ENCODE measurements at places on chromosomes 4 and X.
A peak's percentile ranks its signal among the peaks of the same experiment; 100 is the strongest.

GRCh38 chrX:106894978-106895452 is 8.1 kb downstream of the RIPPLY1 start:
- no peak for DNase-seq

GRCh38 chr4:140308366-140309123 is 64.9 kb upstream of the SCOC start:
- no peak for DNase-seq

- DNase-seq: no peak
These were observed 290.6 kb upstream of the BOD1L1 start for GRCh38 chr4:13918110-13918509.

- no peak for DNase-seq
These were observed 1470.6 kb upstream of the PABPC4L start for GRCh38 chr4:135672202-135672601.

GRCh38 chr4:188399834-188400233 is 260.6 kb downstream of the TRIML1 start:
- DNase-seq: no peak

- no peak for DNase-seq
These were observed 34.4 kb downstream of the AFAP1 start for GRCh38 chr4:7904952-7905915.

- DNase-seq: no peak
These were observed 1149.7 kb downstream of the STPG2 start for GRCh38 chr4:96993560-96993959.

DNA sequence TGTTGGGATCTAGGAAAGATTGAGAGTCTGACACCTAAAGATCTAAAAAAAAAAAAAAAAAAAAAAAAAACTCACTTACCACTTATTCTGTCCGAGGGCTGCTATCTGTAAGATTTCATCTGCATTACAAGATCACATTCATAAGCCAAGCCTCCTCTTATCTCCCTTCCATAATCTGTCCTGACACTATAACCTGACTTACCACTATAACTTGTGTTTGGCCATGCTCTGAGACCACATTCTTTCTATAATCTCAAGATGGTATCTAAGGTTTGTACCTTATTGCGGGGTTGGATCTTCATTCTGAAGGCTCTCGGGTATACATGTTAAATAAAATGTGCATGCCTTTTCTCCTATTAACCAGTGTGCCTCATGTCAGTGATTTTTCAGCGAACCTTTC is 144.4 kb downstream of the MAGEB17 start:
- DNase-seq: no peak

DNA sequence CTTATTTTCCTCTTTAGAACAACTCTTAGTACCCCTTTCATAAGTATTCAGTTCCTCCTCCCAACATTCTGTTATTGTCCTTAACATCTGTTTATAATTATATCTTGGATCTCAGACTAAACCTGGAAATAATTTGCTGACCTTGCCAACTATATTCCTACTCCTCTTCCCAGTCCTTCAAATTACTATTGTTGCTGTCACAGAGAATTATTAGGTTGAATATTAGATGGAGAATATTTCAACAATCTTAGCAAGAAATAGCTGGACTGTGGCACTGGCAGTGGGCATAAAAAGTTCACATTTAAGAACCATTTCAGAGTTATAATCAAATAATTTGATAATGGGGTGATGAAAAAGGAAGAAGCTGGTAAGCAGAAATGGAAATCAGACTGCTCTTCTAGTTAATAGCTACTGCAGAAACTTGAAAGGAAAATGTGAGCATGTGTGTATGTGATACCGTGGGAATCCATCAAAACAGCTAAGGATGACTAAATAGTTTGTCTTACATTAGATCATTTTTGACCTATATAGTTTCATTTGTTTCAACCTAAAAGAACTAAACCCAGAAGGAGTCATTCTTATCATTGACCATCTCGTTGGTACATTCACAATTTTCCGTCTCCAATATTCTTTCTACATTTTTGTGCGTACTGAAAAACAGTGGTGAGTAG is 43.3 kb upstream of the PRDM8 start:
- no peak for DNase-seq

DNA sequence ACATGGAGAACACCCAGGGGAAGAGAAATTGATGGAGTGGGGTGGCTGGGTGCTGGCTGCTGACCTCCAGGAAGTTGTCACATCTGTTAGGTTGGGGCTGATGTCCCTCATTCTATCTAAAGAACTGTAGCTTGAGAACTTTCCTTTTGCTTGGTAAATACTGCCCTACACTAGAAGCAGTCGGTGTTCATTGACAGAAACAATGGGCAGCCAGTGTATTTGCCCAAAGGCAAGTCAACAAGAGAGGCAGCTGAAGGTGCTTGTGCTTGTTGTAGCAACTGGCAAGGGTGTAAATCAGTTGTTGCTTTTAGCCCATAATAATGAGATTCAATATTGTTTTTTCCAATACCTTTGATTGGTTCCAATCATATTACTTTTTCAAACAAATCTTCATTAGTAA is 956 bp downstream of the TMEM154 start:
- DNase-seq: no peak

GRCh38 chrX:154312116-154312515 is 16.5 kb downstream of the TKTL1 start:
- no peak for DNase-seq

DNA sequence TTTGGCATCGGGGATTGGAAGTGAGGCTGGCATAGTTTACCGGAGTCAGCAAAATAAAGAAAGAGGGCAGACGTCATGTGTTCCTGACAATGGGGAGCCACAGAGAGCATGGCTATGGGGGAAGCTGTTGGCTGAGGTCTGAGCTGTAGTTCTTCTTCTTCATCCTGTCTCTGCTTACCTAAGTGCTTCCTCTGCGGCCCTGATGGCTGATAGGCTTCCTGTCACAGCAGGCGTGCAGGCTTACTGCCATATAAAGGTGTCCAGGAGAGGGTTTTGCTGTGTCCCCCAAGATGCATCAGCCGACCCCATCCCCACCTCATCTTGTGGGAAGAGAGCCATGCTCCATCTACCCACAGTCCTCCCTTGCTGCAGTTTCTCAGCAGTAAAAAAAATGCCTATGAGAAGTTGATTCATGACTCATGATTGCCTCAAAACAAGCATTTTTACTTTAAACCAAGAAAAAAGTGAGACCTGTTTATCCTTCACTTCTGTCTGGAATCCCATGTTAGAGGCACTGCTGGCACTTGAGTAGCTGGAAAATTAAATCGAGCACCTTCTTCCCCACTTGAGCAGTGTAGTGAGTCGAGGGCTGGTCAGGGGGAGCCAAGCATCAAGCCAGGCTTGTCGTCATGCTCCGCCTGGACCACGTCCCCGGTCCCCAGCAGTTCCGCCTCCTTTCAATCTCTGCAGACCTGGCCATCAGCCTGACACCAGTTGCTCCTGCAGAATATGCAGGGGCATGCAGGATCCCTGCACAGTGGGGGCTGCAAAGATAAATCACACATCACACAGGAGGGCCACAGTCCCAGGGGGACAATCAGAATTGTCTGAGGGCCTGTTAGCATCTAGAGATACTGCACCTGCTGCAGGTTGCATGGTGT is 237.8 kb downstream of the EVC2 start:
- no peak for DNase-seq

DNA sequence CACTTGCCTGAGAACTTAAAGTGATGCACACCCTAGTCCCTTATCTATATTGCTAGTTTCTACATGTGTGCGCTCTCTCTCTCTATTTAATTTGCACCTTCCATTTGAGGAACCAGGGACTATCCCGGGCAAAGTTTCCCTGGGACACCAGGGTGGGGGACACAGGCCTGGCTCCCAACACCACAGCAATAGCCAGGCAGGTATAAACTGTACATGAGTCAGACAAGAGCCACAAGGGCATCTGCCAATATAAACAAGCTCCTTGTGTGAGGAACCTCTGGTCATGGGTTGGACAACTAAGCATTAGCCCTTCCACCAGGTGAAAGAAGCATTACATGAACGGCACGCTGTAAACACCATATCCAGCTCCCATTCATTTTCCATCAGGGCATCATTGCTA is 455.5 kb downstream of the STIM2 start:
- no peak for DNase-seq

GRCh38 chr4:5571646-5572045 is 136.7 kb downstream of the EVC2 start:
- DNase-seq: no peak

- no peak for DNase-seq
These were observed 11.8 kb downstream of the MOB1B start for GRCh38 chr4:70914000-70914399.

DNA sequence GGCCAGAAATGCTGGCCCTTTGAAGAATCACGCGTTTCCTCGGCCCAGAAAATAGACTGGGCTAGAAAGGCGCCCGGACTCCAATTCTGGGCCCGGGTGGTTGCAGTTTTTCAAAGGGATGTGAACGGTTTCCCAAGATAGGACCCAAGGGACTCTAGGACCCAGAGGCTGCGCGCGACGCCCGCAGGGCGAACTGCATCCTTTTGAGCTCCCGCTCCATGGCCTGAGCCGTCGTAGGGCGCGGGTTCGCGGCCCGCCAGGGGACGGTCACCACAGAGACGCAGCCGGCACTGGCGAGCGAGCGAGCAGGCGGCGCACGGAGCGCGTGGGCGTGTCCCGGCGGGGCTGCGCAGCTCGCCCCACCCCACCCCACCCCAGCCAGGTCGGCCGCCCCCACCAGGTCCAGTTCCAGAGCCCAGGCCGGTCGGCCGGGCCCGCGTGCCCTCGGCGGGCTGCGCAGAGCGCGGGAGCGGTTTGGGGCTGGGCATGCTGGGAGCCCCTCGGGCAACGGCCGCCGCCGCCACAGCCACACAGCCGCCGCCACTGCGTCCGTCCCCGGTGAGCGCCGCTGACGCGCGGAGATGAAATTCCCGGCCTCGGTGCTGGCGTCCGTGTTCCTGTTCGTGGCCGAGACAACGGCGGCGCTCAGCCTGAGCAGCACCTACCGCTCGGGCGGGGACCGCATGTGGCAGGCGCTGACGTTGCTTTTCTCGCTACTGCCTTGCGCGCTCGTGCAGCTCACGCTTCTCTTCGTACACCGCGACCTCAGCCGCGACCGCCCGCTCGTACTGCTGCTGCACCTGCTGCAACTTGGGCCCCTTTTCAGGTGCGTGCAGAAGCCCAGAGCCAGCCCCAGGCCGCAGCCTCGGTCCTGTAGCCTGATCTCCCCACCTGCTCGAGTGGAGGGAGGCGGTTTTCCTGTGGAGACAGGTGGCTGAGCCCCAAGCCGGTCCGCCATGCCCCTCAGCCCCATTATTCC is at the start of gene XK:
TSS of gene XK (plus strand) at position 411 of the 979 bp plus-strand sequence. CDS start at position 582, 171 bp downstream.
- DNase-seq: peak; percentile 15

DNA sequence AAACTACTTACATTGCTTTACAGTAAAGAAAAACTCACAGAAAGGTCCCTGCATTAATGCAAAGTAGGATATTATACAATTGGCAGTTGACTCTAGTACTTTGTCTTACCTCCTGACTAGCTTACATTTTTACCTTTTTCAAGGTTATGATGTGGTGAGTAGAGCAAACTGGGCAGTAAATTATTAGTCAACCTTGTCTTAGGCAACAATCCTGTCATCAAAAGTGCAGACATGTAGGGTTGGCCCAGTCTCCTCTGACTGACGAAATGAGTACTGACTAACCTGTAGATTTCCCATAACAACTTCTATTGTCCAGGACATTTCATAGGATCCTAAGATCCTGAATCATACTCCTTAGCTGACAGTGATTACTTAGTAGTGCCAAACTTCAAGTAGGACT is 142.0 kb upstream of the NUDT6 start:
- DNase-seq: no peak

- no peak for DNase-seq
These were observed 8.0 kb downstream of the IGFBP7 start for GRCh38 chr4:57102050-57102624.

- no peak for DNase-seq
These were observed 189.8 kb upstream of the PSAPL1 start for GRCh38 chr4:7624396-7624980.

- DNase-seq: no peak
These were observed 58.0 kb downstream of the SEPTIN11 start for GRCh38 chr4:77007358-77008230.

GRCh38 chr4:181261279-181261678 is 981.9 kb upstream of the TENM3 start:
- no peak for DNase-seq

DNA sequence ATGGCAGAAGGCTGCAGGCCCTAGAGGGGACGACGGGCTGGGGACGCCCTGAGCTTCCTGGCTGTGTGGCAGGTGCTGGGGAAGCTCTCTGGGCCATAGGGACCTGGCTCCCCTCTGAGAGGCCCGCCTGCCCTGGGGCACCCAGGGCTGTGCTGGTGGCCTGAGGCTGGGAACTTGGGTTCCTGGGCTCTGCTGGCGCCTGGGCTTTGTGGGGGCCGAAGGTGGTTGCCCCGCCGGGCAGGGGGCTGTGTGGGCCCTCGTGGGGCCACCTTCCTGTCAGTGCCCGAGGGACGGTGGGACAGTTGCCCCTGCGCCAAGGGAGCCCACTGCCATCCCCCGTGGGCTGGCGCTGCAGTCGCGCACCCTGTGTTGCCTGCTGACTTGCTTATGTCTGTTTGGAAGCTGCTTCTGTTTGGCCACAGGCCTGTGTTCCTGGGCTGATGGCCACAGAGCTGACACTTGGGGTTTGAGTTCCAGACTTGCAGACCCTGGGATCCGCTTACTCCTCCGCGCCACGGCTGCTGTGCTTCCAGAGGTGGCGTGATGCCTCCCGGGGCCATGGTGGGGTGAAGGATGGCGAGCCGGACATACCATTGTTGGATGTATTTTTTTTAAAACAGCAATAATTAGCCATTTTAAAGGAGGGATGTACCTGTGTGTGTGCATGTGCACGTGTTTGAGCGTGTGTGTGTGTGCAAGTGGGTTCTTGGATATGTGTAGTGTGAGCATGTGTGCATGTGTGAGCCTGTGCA is 8.5 kb downstream of the NAT8L start:
- no peak for DNase-seq

DNA sequence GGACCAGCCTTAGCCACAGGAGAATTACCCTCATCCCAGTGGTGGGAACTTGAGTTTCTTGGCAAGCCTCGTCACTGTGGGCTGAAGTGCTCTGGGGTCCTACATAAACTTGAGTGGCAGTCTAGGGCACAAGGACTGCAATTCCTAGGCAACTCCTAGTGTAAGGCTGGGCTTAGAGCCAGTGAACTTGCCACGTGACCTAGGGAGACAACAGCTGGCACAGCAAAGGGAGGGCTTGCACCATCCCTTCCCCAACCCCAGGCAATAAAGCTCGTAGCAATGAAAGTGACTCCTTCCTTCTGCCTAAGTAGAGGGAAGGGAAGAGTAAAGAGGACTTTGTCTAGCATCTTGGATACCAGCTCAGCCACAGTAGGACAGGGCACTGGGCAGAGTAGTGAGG is 81.8 kb downstream of the TEX11 start:
- no peak for DNase-seq

- no peak for DNase-seq
These were observed 432.8 kb downstream of the ANKRD50 start for GRCh38 chr4:124279741-124280140.

- DNase-seq: no peak
These were observed 1323.1 kb downstream of the ADGRL3 start for GRCh38 chr4:62523256-62523655.

- DNase-seq: peak; percentile 4
These were observed 70.8 kb downstream of the ADRA2C start for GRCh38 chr4:3836756-3837601.

GRCh38 chr4:61853041-61853440 is 652.9 kb downstream of the ADGRL3 start:
- DNase-seq: no peak

- DNase-seq: no peak
These were observed 1344.0 kb downstream of the FSTL5 start for GRCh38 chr4:160819791-160820190.
